Activated T-cell treated with anti-CD3 and anti-CD28 coated beads, Interleukin-2, amount 50 U/mL, for 1 hour (primary cell): ENCODE measurements at places on chromosomes 3 and 15.

DNA sequence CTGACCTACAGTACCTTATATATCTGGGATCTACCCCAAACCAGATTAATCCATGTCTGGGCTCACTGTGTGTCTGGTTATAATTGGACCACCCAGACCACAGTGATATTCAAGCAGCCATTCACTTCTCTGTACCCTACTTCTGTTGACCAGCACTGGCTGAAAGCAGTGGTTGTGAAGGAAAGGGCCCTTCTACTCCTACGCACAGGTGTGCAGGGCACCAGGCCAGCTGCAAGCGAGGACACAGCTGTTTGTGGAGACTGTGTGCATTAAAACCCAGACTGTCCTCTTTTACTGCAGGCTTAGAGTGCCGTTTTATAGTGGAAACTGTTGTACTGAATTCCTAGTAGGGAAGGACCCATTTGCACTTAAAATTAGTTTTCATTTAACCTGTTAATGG is 29.5 kb downstream of the CTDSPL start:
- no peak for DNase-seq

GRCh38 chr15:92120094-92120795 is 266.7 kb downstream of the SLCO3A1 start:
- no peak for DNase-seq

- no peak for DNase-seq
Measured at GRCh38 chr3:89052386-89052785, 55.0 kb upstream of the EPHA3 start.

DNA sequence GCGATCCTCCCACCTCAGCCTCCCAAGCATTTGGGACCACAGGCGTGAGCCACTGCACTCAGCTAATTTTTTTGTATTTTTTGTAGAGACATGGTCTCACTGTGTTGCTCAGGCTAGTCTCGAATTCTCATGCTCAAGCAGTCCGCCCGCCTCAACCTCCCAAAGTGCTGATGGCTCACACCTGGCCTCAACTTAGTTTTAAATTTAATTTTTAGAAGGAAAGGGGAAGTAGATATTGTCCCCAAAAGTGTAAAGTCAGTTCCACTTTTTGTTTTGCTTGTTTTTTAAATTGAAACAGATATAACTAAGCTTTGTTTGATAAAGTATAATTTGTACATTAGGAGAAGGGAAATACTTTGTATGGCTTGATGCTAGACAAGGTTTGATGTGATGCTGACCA is 31.3 kb upstream of the NFKBIZ start:
- no peak for DNase-seq

GRCh38 chr3:73028803-73029202 is 32.2 kb downstream of the PPP4R2 start:
- no peak for DNase-seq

DNA sequence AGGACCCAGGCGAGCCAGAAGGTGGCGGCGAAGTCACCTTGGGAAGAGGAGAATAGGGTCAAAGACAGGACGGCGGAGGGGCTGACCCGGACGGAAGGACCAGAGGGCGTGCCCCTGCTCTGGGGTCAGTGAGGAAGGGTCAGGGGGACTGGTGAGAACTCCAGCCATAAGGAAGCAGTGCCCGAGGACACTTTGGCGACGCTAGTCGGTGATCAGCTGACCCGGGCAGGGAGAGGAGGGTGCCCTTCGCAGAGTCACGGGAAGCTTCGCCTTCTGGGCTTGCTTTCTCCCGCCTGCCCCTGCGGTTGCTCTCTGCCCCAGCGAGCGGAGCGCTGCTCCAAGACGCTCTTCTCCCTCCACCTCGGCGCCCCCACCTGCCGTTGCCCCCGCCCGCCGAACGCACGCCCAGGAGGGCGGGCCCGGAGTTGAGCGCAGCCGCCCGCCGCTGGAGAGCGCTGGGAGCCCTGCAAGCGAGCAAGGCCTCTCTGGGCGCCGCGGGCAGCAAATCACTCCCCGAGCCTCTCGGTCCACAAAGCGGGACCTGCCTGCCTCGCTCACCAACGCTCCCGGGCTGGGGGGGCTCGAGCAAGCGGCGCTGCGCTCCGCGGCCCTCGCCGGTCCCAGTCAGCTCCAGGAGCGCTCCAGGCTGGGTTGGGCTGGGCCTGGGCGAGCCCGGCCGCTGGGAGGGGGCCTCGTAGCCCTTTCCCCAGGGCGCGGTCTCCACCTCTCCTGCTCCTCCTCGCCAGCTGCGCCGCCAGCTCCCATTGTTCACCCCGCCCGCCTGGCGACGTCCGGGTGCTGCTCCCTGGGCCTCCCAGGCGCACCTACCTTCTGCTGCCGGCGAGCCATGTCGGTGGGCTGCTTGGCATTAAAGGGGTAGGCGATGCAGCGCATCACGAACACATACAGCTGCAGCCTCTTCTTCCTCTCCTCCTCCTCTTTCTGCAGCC is 1.2 kb downstream of the CADPS start:
- DNase-seq, result no peak

DNA sequence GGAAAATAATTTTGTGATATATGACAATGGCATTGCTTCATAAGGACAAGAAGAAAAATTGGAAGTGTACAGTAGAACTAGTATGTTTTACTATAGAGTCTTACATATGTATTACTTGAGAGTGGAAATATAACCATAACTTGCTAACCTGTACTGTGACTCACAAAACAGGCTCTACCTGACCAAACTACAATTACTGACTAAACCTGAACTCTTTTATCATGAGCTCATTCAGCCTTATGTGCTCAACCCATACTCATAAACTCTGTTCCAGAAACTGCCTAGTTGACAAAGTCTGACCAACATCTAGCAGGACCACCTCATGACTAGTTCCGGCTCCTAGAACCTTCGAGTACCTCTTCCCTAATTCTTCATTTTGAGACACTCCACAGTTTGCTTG is 6.3 kb downstream of the CDIN1 start:
- DNase-seq, result no peak

GRCh38 chr3:10335190-10335738 is 14.4 kb upstream of the SEC13 start:
- DNase-seq, result no peak

DNA sequence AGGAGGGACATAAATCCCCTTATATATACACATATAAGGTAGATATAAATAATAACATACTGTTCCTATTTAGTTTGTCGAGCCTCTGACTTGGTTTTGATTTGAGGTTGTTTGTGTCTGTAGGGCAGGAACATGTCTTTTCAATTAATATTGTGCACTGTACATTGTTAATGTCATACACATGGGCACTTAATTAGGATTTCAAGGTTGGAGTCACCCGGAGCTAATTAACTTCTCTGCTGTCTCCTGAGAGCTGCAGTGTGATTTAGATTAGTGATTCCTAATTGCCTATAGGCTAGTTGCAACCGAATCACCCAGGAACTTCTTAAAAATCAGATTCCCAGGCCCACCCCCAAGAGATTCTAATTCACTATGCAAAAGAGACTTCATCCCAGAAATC is 50.4 kb upstream of the FILIP1L start:
- no peak for DNase-seq

- DNase-seq, result no peak
Measured at GRCh38 chr3:62496503-62496902, 123.2 kb upstream of the FEZF2 start.

- DNase-seq, result no peak
Measured at GRCh38 chr3:54053211-54053610, 69.1 kb upstream of the CACNA2D3 start.

DNA sequence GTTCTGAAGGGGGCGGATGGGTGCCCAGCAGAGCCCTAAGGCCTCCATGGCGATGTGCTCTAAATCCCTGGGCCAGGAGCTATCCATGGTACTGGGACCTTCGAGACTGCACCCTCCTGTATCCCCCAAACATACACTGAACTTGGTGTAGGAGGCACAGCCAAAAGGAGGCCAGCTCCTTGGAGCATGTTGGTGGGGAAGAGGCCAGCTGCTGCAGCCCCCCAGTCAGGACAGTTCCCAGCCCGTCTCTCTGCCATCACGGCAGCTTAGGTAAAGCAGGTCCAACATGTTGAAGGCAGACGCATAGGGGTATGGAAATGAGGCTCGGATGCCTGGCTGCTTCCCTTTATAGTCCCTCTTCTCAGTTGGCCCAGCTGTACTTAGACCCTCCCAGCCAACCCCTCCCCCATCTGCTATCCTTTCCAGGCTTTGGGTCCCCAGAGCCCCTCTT is 1.8 kb downstream of the CAMKV start:
- no peak for DNase-seq

- no peak for DNase-seq
Measured at GRCh38 chr3:66642019-66642418, 141.2 kb upstream of the LRIG1 start.

GRCh38 chr3:61855211-61855610 is 293.8 kb downstream of the PTPRG start:
- no peak for DNase-seq
